ENCODE measurements at places on chromosomes 4 and X.

GRCh38 chrX:16188687-16189086 lies 21.4 kb downstream of the MAGEB17 start:
- DNase-seq, result no peak

DNA sequence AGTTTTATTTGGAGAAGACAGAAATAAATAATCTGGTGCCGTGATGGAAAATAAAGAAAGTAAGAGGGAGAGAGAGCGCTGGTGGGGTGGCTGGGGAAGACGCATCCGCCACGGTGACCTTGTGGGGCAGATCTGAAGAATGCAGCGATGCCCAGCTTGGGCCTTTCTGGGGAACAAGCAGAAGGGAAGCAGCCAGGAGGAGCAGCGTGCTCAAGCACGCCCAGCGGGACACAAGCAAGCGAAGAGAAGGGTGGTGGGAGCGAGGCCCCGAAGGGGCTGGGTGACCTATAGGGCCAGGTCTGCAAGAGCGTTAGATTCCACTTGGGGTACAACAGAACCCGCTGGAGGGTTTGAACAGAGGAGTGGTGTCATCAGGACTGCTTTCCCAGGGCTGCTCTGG lies 12.4 kb downstream of the ENPP6 start:
- no peak for DNase-seq

GRCh38 chrX:3763111-3763510 lies 49.7 kb upstream of the PRKX start:
- DNase-seq, result no peak

DNA sequence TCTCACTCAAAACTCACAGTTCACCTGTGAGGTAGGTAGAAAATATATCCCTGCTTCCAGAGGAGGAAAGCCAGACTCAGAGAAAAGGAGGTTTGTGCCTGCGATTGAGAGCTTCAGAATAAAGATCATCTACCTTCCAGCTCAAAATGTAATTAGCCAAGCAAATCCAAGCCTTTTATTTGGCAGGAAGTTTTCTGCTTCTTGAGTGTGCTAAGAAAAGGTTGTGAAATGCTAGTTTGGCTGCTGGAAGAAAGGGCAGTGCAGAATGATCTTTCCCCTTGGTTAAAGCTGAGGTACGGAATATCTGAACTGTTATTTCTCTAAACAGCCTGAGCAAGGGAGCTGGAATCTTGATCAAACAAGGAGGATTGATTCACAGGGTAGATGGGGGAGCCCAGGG lies 59.7 kb upstream of the VCX3B start:
- DNase-seq, result no peak

DNA sequence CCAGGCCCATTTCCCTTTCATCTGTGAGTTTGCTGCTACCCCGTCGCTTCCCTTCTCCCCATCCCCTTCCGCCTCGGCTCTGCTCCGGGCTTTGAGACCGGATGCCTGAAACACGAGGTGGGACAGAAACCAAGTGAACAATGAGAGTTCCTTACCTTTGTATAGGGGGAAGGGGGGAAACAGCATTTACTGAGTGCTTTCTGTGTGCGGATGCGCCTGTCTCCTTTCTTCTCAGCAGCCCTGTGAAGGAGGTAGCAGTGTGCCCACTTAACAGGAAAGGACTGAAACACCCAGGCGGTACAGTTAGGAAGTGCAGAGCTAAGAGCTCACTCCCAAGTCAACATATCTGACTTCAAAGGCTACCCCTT lies 43.2 kb upstream of the TMSB15B start:
- DNase-seq, result no peak

DNA sequence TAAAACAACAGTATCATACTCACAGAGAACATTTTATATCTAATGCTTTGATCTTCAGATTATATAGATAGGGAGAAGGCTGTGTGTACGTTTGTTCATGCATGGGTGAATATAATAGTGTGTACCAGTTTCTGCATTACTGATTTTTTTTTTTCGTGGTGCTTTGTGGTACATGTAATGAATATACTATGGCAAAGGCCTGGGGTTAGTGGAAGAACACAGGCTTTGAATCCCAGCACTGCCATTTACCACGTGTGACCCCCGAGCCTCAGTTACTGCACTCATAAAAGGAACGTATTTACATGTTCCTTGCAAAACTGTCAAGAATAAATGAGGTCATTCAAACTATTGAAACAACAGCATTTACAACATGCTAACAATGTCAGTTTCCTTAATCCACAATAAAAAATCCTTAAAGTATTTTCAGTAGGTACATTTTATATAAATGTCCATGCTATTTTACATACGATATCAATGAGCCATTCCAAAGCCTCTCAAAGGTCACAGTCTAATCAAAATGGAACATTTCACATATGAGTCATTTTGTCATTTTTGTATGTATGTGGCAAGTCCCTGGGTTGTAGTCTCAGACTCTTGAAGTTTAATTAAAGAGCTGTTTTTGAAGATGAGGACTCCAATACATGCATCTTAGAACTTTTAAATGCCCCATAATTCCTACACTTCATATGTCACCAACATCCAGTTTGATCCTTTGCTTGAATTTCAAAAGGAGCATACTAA lies 242.8 kb downstream of the PPP3CA start:
- no peak for DNase-seq

DNA sequence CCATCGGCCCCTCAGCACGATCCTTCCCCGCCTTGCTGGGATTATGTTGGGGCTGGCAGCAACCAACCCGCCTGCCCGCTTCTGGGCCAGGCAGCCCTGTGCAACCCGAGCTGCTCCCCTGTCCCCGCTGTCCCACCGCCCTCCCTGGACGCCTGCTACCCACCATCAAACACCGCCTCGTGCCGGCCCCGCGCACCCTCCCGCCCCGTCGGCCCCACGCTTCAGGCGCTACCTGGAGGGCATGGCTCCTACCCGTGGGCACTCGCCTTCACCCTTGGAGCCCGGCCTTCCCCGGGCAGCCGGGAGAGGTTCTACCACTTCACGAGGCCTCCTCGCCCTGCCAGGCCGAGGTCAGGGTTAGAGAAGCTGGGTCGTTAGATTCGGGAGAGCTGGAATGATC lies 37.0 kb downstream of the TKTL1 start:
- DNase-seq, result no peak

DNA sequence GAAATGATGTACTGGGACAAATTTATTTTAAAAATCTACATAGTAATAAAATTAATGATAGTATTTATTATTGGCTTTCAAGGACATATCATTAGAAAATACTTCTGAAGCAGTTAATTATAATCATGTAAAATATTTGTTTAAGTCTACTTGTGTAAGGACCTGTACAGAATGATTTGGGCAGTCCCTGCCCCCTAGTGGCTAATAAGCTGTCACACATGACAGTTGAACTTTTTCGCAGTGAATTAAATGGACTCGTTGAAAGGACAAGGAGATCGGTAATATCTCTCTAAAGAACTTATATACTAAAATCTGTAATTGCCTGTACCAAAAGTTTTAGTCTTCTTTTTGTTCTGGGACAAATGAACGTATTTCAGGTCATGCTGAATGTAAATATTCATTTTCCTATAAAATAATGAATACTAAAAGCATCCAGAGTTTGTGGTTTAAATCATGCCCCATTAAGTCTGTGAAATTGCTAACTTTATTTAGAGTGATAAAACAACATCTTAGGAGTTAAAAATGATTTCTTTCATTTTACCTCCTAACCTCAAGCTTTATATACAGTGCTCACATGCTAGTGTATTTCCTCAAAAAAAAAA lies 13.6 kb downstream of the EXOC1 start:
- DNase-seq, result peak; percentile 38

DNA sequence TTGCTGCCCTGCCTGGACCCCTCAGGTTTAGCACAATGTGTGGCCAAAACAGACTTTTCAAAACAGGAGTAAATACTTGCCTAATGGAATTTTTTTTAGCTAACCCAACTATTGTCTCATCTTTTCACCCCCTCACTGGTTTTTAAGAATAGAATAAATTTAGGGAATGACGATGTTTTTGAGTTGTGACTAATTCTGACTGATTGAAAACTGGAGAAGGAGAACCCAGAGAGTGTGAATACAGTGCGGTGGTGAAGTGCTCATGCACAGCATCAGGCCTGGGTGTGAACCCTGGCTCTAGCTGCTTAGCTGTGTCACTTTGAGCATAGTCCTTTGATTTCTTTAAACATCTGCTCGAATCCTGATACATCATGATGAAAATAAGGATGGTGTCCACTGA lies 10.5 kb downstream of the ANTXR2 start:
- no peak for DNase-seq

GRCh38 chr4:119559044-119559647 lies 69.5 kb downstream of the PDE5A start:
- DNase-seq, result peak; percentile 37

DNA sequence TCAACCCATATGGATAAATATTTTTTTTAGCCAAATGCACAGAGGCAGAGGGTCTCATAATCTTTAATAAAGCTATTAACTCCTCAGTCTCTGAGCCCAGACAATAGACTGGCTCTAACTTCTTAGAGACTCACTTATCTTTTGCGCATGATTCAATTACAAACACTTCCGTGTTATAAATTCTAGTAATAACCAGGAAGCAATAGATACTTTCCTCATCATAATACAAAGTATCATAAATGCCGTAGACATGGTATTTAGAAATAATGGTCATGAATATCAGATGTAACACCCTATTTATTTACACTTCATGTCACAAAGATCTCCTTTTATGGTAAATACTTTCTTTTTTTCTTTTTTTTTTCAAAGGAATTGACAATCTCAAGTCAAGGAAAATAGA lies 4.4 kb upstream of the GIMD1 start:
- no peak for DNase-seq

DNA sequence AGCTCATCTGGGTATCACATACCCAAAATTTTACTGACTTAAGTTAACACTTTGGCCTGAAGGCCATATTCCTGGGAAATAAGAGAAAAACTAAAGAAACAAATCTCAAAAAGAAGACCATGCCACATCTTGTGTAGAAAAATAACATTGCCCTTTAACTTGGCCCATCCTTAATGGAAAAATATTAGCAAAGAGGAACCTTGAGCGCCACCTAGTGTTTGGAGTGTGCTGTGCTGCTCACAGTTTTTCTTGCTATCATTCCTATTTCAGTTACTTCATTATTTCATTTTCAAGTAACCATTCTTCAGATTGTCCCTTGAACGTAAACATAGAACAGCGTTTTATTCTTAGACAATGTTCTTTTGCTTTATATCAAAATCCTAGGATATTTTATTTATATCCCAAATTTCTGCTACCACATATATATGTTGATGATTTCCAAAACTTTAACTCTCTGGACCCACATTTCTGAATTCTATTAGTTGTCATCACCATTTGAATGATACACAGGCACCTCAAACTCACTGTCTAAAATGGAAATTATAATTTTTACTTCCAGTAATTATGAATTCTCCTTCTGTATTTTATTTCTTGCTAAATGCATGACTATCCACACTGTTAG lies 999.0 kb upstream of the ADGRL3 start:
- no peak for DNase-seq

DNA sequence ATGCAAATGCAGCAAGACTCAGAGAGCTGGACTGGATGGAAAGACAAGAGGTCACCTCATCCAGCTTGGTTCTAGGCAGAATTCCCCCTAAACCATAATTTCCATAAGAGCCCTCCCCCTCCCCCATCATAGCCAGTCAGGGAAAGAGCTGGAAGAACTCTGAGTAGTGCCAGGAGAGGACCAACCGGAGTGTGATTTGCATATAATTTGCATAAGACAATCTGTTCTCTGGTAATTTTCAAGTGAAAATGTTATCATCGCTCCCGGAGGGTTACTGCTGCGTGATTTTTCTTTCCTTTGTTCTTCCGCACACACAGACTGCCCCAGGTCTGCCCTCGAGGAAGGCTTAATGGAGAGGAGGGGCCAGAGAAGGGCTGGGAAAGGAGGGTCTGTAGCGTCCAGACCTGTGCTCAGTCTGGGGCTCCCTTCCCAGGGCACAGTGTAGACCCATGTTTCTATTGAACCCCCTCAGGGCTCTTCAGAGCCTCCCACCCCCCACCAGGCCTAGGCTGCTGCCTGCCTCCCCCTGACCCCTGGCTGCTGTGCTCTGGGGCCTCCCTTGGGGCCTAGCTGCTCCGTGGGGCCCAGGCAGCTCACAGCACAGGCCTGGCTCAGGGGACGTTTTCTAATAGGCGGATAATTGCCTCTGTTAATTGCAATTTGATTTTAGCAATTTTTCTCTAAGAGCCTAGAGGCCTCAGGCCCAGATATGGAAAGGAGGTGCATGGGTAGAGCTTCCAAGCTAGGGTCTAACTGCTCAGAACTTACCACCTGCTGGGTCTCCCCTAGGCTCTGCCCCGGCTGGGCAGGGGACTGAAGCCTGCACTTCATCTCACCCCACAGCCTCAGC lies 90.4 kb upstream of the PJA1 start:
- DNase-seq, result no peak

DNA sequence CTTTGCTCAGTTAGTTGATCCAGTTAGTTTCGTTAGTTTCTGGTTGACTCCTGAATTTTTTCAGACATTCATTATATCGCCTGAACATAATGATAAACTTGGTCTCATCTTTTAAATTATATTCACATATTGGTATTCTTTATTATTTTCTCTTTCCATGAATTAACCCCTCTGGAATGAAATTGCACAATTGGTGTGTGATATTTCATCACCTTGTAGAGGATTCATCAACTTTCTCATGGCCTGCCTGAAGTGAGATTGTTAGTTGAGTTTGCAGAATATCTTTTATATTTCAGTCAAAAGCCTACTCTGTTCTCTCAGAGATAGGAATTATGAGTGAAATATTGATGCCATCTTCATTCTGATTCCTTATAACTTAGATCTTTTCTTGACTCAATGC lies 1160.6 kb upstream of the AGA start:
- DNase-seq, result no peak

DNA sequence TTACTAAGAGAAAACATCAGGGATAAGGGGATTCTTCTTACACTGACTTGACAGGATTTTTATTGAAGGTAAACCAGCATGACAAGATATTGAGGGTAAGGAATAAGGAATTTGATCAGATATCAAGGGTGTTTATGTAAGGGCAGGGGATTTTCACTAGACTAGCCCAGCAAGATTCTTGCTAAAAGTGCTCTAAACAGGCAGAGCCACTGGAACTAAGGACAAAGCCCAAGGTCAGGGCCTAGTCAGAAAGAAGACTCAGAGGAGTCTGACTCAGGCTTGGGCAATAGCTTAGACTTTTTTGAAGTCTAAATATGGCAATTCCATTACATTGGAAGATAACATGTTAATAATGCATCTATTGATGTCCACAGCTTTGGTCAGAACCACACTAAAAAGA lies 6.5 kb upstream of the GLRA3 start:
- DNase-seq, result no peak

DNA sequence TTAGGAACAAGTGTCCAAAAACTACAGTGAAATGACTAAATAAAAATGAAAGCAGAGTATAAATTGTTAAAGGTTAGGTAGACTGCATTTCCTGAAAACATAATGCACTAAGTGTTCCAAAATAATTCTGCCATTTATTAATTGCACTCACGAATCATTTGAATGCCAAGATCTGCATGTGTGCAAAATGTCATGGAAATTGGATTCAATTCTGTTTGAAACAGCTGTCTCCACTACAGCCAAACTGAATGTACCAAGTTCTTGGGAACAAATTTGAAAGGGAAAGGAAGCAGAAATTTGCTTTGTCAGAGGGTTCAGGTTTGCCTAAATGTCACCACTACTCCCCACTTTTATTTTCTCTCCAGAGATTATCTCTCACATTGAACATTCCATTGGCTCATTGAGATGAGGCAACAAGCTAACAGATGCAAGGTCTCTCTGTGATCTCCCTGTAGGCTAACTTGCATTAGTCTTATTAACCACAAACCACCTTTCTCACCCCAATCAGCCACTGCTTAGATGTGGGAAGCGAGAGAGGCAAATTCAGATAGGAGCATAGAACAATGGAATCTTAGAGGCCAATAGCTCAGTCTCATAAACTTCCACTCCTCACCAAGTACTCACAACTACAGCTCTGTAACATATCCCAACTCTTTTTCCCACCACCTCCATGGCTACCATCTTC lies 226.6 kb downstream of the KDR start:
- DNase-seq, result no peak
